ENCODE measurements at places on chromosomes 6 and 20.
A peak's percentile ranks its signal among the peaks of the same experiment; 100 is the strongest.

- H3K4me3 ChIP-seq: no peak overlapping the region
- no peak overlapping the region for H3K27ac ChIP-seq
- peaks cover 10% of the 10 kb centered on the region for H3K36me3 ChIP-seq
Measured at GRCh38 chr6:144405163-144405562, 120.0 kb downstream of the UTRN start.

DNA sequence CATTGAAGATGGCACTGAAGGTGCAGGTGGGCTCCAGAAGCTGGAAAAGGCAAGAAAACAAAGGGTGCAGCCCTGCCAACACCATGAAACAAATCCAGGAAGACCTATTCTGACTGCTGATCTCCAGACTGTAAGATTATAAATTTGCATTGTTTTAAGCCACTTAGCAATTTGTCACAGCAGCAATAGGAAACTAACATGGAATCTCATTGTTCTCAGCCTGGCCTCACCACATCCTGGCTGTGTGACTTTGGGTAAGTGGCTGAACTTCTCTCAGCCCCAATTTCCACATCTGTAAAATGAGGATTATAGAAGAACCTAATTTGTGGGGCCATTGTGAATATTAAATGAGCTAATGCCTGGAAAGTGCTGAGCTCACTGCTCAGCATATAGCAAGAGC lies 160.4 kb upstream of the MAFB start:
- H3K27ac ChIP-seq: no peak overlapping the region
- no peak for DNase-seq
- no peaks in the 10 kb centered on the region for H3K36me3 ChIP-seq
- no peaks in the 10 kb centered on the region for H3K4me1 ChIP-seq

DNA sequence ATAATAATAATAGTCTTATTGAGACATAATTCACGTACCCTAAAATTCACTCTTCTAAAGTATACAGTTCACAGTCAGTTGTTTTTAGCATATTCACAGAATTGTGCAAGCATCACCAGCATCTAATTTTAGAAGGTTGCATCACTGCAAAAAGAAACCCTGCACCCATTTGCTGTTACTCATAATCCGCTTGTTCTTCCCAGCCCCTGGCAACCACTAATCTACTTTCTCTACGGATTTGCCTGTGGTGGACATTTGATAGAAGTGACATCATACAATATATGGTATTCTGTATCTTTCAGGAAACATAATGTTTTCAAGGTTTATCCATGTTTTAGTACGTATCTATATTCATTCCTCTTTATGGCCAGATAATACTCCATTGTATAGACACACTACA lies 41.5 kb upstream of the FAM184A start:
- no peaks in the 10 kb centered on the region for H3K27me3 ChIP-seq
- no peak overlapping the region for H3K4me3 ChIP-seq
- no peak overlapping the region for H3K27ac ChIP-seq
- no peaks in the 10 kb centered on the region for H3K4me1 ChIP-seq

DNA sequence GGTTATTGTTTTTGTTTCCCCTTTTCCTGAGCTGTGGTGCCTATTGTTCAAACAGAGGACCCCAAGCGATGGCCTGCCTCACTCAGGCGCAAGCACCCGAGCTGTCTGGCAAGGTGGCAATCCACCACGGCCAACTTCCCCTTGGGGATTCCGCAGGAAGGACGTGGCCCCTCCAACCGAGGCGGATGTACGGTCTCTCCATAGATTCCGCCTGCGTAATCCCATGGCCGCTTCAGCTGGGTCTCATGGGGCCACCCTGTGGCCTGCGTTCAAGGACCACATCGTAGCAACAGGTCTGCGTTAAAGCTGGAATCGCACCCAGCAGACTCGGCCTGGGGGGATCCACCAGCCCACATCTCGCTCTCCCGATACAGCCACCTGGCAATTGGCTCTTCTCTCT lies 79.9 kb downstream of the CEBPB start:
- peaks cover 4% of the 10 kb centered on the region for H3K4me1 ChIP-seq
- H3K27me3 ChIP-seq: peaks cover 9% of the 10 kb centered on the region
- H3K27ac ChIP-seq: no peak overlapping the region
- no peak overlapping the region for H3K4me3 ChIP-seq

DNA sequence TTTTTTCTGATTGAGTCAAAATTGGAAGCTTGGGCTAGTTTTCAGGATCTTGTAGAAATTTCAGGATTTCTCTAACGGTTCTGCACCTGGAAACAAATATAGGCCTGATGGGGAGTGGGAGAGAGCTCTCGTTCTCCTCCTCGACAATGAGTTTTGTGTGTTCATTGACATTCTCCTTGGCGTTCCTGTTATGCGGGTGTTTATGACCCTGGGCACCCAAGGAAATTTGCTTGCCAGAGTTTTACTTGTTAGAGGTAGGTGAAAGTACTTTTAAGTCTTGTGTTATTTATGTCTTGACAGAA lies 2.2 kb downstream of the ASXL1 start:
- peak overlapping the region; percentile 83 for H3K27ac ChIP-seq
- H3K36me3 ChIP-seq: no peaks in the 10 kb centered on the region
- peaks cover 55% of the 10 kb centered on the region for H3K4me1 ChIP-seq

DNA sequence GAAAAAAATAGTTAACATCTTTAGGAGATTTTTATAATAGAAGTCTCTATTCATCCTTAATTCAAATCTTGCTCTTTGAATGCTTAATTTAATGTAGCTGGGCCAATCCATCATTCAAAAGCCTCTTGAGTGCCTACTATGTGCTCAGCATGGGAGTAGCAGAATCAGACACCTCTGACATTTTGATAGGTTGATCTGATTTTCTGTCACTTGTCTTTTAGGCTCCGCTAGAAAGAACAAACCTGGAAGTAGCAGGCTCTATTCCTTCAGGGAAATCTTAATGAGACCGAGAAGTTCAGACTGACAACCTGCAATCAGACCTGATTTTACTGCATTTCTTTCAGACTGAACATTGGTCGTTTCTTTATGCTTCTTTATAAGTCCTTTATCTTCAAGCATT lies 588.6 kb upstream of the MANEA start:
- no peaks in the 10 kb centered on the region for H3K27me3 ChIP-seq
- H3K27ac ChIP-seq: no peak overlapping the region
- H3K36me3 ChIP-seq: no peaks in the 10 kb centered on the region
- H3K4me3 ChIP-seq: no peak overlapping the region
- no peak for DNase-seq

DNA sequence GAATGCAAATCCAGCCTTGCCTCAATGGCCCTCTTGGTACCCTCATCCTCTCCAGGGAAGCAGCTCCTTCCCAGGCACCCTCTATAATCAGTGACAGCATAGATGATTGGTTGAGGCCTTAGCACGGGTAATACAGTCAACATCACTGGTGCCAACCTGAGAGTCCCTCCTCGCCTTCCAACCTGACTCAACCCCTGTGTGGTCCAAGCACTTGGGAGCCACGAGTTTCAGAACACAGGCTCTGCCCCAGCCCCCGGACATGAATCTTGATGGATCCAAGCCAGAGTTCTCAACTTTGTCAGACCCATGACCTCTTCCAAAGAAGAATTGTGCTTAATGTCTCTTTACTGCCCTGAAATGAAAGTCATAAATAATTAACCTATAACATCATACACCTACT lies 213.9 kb downstream of the PREX1 start:
- no peak overlapping the region for H3K27ac ChIP-seq
- DNase-seq: no peak
- H3K4me1 ChIP-seq: peaks cover 4% of the 10 kb centered on the region
- H3K4me3 ChIP-seq: no peak overlapping the region
- H3K27me3 ChIP-seq: no peaks in the 10 kb centered on the region

- H3K27ac ChIP-seq: peak overlapping the region; percentile 25
- H3K27me3 ChIP-seq: no peaks in the 10 kb centered on the region
- peaks cover 30% of the 10 kb centered on the region for H3K36me3 ChIP-seq
- H3K4me1 ChIP-seq: peaks cover 13% of the 10 kb centered on the region
Measured at GRCh38 chr20:36886859-36887751, 11.2 kb downstream of the TLDC2 start.

DNA sequence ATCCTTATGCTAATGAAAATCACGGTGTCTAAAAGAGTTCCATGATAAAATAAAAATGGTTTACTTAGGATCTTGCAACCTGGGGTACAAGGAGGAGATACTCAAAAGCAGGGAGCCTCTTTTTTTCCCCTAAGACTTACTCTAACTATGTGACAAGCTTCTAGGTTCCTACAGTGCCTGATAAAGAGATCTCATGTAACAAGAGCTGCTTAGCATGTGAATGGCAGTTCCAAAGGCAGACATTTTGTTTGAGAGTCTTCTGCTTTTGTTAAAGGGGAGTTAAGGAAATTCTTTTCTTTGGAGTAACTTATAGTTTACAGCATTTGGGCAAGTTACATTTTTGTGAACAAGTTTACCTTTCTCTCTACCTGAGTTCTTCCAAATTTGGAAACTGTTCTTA lies 945.8 kb upstream of the ADGRB3 start:
- no peaks in the 10 kb centered on the region for H3K27me3 ChIP-seq
- no peak for DNase-seq
- H3K4me1 ChIP-seq: no peaks in the 10 kb centered on the region
- no peaks in the 10 kb centered on the region for H3K36me3 ChIP-seq
